Activated CD4-positive, alpha-beta T cell treated with anti-CD3 and anti-CD28 coated beads for 48 hours (primary cell): ENCODE measurements at places on chromosomes 11 and 22.

DNA sequence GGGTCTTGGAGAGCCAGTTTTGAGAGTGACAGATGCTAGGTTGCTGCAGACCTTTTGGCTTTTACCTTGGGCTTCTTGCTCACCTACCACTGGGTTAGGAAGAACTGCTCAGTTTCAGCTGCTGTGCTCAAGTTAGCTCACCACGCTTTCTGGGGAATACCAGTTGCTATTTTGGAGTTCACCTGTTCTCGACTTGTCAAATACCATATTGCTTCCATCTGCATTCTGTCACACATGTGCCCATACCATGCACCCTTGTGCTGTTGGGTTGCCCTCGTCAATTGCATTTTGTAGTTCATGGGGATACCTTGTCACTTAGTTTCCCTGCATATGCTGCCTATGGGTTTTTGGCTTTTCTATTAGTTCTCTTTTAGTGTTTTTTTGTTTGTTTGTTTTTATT is 23.0 kb upstream of the BARX2 start:
- DNase-seq, result no peak

GRCh38 chr11:109304159-109304558 is 117.8 kb upstream of the C11orf87 start:
- DNase-seq, result no peak

GRCh38 chr11:121429556-121429955 is 22.6 kb upstream of the SORL1 start:
- no peak for DNase-seq

GRCh38 chr11:65589444-65590239 is 6.0 kb downstream of the KCNK7 start:
- peak; percentile 47 for DNase-seq

- no peak for DNase-seq
Measured at GRCh38 chr11:3122775-3123201, 42.3 kb downstream of the OSBPL5 start.

DNA sequence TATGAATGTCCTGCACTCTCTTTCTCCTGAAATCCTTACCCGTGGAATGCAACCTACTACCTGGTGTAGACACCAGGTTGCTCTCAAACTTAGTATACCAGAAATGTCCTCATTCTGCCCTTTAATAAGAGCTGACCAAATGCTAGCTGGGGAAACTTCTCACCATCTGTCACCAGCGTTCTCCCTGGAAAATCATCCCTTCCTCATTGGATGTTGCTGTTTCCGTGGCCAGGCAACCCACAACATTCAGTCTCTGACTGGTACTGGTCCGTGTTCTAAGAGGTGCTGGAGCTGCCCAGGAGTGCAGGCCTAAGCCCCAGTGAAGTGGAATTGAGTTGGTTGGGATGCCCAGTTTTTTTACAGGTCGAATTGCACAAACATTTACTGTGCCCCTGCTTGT is 40.7 kb upstream of the RAB1B start:
- no peak for DNase-seq

- DNase-seq, result no peak
Measured at GRCh38 chr22:42742940-42743339, 22.3 kb upstream of the A4GALT start.

DNA sequence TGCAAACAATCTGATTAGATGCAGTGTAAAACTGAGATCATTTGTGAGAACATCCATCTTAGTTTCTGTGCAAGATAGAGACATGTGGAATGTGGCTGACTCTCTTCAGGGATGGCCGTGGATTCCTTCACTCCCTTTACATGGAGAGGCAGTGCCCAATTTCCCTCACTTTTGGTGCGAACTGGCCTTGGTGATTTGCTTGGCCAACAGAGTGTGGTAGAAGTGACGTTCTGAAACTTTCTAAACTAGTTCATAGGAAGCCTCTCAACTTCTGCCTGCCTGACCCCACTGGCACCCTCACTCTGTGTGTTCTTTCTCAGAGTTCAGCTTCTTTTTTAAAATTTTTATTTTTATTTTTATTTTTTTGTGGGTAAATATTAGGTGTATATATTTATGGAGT is 9.9 kb upstream of the SYT13 start:
- no peak for DNase-seq

- peak; percentile 82 for DNase-seq
Measured at GRCh38 chr11:119356349-119357031, 10.0 kb upstream of the MFRP start.

DNA sequence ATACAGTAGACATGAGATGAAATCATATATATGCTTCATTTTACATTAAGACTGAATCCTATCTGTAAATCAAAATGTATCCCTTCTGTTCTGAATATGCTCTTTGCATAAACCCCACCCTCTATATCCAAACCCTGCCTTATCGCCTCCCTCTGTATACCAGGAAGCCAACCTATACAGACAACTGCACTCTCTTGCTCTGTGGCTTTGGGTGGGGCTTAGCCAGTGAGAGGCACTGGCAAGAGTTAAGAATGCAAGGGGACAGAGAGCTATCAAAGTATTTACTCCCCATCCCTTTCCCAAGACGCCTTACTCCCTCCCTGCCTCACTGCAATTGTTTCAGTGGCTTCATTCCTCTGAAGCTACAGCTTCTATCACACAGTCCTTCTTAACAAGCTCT is 309.8 kb downstream of the TTC28 start:
- DNase-seq, result no peak

GRCh38 chr11:99240192-99241030 is 219.7 kb downstream of the CNTN5 start:
- DNase-seq, result no peak

DNA sequence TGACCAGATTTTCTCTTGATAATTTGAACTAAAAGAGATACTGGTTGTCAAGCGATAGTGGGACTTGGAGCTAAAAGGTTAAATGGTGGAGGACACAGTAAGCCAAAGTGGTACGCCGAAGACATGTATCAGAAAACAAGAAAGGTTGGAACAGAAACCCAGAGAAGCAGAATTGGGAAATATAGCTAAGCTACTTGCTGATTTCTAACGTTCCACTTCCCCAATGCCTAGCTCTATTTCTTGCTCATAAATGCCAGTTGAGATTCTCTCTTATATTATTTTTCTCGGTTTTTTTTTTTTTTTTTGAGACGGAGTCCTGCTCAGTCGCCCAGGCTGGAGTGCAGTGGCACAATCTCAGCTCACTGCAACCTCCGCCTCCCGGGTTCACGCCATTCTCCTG is 12.7 kb downstream of the TMEM41B start:
- DNase-seq, result no peak

GRCh38 chr11:120807414-120808150 is 216.3 kb upstream of the TBCEL start:
- no peak for DNase-seq

DNA sequence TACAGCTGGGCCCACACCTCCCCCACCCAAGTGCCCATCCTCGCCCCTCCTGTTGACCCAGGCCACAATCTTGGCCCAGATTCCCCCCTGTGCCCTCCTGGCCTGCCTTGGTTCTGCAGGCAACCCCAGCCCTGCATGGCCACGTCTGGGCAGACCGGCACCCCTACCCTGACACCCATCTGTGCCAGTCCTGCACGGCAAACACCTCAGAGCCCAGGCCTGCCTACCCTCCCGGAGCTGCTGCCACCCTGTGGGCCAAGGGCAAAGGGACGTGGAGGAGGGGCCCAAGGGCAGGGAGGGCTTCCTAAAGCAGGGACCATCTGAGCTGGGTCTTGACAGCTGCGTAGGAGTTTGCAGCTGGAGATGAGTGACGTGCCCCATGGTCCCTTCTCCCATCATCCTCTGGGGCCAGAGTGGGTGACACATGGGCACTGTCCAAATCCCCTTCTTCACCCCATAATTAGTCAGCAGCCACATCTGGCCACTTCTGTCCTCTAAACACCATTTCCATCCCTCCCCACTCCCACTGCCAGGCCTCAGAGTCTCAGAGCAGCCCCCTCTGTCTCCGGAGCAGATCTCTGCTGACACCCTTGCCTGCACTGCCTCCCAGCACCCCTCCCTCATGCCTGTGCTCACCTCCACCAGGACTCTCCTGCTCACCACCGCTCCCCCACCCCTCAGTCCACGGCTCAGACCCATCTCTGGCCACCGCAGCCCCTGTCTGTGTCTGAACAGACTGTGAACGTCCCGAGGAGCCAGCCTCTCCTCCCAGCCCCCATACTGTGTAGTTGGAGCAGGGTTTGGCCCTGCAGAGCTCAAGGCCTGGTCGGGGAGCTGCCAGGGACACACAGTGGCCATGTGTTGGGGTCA is 35.6 kb upstream of the PPARA start:
- DNase-seq, result no peak

- no peak for DNase-seq
Measured at GRCh38 chr11:69232821-69233743, 60.9 kb upstream of the MYEOV start.

DNA sequence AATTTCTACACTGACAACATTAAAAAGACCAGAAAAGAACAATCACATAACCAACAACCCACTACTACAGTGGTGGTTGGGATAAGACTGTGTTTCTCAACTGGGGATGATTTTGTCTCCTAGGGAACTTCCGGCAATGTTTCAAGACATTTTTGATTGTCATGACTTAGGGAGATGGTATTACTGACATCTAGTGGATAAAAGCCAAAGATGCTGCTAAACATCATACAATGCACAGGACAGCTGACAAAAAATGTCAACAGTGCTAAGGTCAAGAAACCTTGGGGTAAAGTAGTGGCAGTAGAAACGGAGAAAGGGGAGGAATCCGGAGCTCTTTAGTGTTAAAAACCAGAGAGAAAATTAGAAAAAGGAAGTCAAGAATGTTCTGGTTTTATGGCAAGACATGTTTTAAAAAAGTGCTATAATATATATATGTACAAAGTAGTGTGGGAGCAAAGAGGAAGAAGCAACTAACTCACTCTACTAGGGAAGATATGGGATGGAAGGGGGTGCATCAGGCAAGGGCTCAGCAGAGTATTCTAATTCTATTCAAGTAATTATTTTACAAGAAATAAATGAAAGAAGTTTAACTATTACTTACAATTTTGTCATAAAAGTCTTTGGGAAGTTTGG is 37.2 kb downstream of the CKAP5 start:
- no peak for DNase-seq

DNA sequence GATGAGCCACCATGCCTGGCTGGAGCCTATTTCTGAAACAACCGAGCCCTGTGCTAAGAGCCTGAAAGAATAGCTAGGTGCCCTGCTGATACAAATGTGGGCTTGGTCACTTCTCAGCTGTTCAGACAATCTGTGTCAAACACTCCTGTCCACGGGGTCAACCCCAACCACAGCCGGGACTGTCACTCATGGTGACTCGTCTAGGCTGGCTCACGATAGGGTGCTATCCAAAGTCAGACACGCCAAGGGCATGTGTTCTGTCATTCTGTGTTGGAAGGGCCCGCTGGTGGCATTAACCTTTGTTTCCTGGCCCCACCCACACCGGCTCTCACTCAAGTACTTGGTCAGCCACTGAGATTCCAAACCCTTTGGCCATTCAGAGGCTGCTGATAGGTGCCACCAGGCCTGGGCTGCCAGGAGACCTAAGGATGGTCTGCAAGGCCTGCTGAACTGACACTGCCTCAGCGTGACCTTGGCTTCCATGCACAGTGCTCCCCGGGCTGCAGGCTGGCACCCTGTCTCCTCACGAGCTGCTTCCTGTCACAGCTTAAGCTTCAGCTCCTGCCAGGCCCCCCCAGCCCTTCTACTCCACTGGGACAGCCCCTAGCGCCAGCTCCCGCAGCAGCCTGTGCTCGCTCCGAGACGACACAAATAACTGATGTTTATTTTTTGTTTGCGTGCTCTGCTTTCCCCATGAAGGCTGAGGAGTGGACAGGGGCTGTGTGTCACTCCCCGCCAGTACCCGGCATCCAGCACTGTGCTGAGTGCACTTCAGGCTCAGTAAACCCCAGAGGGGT is 14.2 kb upstream of the CDC42BPG start:
- peak; percentile 73 for DNase-seq

DNA sequence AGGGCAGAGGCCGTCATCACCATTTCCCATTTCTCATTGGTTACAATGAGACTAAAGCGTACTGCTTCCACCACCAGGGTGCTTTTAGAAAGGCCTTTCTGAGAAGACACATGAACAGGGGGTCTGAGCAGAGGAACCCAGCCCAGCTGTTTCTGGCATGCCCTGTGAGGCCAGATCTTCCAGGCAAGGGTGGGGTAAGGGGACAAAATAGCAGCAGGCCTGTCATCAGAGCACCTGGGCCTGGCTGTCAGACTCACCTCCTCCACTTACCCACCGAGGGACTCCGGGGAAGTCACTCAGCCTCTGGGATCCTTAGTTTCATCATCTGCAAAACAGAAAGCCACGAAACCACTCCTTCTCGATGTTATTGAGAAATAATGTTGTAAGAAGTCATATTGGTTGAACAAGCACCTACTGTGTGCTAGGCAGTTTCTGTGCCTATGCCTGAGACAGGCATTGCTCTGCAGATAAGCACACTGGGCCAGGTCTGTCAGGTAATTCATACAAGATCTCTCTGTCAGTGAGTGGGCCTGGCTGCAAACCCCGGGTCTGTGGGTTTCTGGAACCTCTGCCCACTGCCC is 8.8 kb upstream of the WNT11 start:
- DNase-seq, result no peak

- no peak for DNase-seq
Measured at GRCh38 chr22:41231369-41231768, 9.4 kb downstream of the CHADL start.

DNA sequence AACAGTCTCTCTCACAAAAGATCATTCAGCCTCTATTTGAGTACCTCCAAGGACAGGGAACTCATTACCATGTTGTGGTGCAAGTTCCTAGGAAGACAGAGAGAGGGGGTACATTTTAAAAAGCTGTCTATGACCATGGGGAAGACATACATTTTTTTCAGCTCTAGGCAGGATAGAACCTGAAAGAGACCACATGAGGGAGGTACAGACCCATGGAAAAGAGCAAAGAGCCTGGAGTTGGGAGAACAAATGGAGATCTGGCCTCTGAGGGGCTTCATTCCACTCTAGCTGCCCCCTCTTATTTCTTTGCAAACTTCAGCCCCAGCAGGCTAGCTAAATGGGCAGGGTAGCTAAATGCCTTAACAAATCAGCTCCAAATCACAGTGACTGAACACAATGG is 36.3 kb downstream of the KCNC1 start:
- no peak for DNase-seq

- no peak for DNase-seq
Measured at GRCh38 chr11:34665077-34665835, 44.4 kb downstream of the EHF start.

GRCh38 chr22:28951530-28951929 is 68.2 kb downstream of the ZNRF3 start:
- DNase-seq, result no peak

- no peak for DNase-seq
Measured at GRCh38 chr11:116458546-116458945, 314.2 kb downstream of the BUD13 start.

GRCh38 chr11:60783141-60783484 is 2.0 kb upstream of the MS4A10 start:
- no peak for DNase-seq

DNA sequence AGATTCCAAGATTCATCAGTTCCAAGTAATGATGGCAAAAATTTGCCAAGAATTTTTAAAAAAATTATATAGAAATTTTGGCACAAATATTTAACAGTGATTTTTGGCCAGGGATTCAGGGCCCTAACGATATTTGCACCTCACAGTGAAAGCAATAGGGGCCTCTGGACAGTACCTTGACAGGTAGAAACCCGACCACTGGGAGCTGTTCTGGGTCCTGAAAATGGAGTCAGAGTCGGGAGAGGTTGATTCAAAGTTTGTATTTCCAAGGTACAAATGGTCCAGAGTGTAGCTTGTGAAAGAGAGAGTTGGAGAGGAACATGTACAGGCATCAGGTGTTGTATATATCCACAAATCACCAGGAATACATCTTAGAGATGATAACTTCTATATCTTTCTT is 41.6 kb downstream of the MRGPRX2 start:
- DNase-seq, result no peak
